ENCODE measurements at places on chromosomes 5 and 9.

DNA sequence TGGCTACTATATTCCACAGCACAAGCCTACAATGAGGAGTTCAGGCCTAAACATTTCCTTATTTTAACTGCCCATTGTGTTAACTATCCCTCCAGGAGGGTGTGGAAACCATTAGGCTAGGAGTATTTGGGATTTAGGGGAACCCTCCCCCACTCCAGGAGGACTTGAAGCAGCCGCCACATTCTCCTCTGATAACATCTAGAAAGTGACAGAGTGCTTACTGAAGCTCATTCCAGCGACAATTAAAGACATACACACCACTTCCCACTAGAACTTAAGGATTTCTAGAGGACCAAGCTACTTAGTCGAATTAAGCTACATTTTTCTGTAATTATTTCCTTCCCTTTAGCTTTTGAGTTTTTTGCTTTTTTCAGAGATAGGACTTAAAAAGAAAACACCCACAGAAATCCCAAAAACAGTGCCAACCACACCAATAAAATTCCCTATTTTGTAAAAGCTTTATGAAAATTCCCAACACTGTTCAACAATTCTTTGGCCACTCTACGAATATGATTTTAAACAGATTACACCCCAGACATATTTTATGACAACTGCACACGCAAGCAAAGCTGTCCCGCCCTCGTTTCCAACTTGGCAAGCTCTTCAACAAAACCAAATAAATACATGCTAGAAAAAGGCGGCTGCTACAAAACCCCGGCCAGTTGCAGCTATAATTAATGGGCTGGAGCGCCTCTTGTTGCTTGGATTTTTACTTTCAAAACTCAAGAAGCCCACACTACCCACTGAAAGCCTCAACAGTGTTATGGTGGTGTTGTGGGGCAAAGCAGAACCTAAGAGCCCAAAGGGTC lies 4.5 kb downstream of the ROR2 start:
- peak; percentile 50 for DNase-seq

GRCh38 chr5:95957561-95958203 lies 4.0 kb downstream of the ELL2 start:
- no peak for DNase-seq

DNA sequence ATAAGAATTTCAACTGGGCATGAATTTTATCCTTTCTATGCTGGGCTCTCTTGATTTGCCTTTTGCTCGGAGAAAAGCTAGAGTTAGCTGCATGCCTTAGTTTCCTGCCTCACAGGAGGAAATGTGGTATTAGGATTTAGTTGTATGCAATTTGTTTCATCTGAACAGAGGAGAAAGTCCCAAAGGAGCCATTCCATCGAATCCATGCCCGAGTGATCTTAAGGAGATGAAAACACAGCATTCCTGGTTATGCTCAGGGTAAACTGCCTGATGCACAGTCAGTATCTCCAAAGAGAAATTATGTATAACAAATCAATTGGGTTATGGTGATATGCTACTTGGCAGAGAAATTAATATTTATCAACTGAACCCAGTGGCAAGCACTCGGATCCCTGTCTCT lies 51.1 kb downstream of the TTC1 start:
- no peak for DNase-seq

DNA sequence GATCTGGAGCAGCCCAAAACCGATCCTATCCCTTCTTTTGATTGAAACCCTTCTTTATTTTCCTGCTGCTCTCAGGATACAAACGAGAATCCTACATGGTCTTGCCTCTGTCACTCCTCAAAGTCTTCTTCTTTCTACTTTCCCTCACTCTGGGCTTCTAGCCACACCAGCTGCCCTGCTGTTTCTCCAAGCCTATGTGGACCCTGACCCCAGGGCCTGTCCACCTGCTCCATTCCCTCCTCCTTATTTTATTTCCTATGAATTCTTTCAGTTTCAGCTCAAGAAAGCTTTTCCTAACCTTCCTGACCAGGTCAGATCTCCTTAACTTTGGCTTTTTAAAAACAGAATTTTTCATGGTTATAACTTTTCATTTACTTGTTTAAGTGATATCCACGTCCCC lies 141.0 kb downstream of the ARHGAP26 start:
- DNase-seq: no peak

GRCh38 chr9:86767373-86767772 lies 179.9 kb downstream of the GAS1 start:
- DNase-seq: no peak

GRCh38 chr5:9361835-9362234 lies 184.0 kb downstream of the SEMA5A start:
- DNase-seq: peak; percentile 33

GRCh38 chr5:10654566-10654965 lies 90.7 kb downstream of the ANKRD33B start:
- no peak for DNase-seq

DNA sequence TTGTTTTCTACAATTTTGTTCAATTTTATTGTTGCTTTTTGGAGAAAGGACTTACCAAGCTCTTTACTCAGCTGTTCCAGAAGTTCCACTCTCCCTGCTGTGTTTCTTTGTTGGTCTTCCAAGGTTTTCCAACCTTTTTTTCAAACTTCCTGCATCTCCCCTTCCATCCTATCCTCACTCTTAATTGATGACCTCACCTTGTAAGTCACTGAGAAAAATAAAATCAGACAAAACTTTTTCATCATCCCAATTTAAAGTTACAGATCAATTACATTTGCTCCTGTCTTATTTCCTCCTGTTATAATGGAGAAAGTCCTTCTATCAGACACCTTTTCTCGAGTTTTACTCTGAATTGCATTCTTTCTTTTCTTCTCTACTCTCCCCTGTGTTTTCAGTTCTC lies 121.1 kb downstream of the DMXL1 start:
- DNase-seq: no peak

- DNase-seq: no peak
Measured at GRCh38 chr9:129336130-129336528, 158.1 kb upstream of the IER5L start.

DNA sequence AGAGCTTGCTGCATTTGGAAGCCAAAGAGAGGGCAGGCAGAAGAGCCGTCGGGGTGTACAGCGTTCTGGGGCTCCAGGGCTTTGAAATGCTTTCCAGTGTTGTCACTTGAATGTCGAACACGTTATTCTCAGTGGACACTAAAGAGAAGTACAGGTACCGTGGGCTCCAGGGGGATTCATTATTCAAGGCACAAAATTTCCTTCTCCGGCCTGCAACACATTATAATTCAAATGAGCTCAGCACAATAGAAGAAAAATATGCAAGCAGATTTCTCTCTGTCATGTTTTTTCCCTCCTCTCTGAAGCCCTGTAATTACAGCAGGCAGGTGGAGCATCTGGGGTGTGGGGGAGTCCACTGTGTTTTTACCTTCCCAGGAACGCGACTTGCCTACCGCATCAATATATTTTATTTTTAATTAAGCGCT lies 293.1 kb downstream of the ZSWIM6 start:
- DNase-seq: no peak

DNA sequence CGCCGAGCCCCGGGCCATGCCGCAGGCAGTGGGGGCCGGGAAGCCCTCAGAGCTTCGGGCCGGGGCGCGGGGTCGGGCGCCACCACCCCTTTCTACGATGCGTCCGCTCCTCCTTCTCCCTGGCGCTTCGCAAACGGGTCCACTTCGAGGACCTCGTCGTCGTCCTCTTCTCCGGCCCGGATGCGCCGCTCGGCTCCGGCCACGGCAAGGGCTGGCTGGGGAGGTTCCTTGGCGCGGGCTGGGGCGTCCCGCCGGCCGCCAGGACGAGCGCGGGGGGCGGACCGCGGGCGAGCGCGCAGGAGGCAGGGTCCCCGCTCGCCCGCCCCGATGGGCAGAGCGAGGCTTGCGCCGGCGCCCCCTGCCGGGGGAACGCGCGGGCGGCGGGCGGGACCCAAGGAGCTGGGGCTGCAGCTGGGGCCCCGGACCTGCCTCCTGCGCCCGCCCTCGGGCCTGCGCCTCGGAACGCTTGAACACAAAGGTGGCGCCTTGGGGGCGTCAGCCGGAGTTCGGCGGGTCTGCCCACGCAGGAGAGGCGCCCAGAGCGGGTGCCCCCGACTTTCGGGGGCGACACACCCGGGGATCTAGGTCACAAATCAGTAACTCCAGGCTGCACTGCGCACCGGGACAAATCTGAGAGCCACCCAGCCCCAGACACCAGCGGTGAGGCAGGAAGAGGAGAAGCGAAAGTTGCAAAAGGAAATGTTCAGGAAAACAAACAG lies at the start of gene ROR2:
TSS of gene ROR2 (minus strand) at position 283 of the 719 bp plus-strand sequence.
- DNase-seq: no peak

DNA sequence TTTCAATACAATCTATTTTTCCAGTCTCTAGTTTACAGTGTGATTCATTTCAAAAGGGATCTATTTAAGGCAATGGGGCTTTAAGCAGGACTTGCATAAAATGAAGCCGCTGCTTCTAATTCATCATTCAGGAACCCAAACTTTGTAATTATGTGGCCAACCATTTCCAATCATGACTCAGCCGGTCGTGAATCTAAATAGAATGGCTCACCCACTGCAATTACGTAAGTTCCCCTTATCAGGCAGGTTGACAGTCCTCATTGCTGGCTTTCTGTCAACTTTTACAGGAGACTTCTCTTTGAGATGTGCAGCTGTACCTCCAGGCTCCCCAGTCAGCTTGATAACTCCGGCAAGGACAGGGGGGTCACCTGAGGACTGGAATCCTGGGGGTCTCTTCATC lies 152.8 kb upstream of the DAP start:
- DNase-seq: no peak

DNA sequence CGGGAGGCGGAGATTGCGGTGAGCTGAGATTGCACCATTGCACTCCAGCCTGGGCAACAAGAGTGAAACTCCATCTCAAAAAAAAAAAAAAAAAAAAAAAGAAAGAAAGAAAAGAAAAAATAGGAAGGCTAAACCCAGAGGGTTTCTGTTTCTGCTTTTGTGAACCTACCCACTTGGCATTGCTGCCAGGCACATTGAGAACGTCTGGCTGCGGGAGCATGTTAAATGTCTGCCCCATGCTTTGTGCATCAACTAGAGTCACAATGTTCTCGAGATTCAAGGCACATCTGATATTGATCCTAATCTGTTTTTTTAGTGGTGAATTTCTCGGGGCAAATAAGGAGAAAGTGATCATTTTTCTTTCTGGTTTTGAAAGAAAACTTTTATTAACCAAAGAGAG lies 2.8 kb downstream of the SLC25A25 start:
- DNase-seq: no peak

DNA sequence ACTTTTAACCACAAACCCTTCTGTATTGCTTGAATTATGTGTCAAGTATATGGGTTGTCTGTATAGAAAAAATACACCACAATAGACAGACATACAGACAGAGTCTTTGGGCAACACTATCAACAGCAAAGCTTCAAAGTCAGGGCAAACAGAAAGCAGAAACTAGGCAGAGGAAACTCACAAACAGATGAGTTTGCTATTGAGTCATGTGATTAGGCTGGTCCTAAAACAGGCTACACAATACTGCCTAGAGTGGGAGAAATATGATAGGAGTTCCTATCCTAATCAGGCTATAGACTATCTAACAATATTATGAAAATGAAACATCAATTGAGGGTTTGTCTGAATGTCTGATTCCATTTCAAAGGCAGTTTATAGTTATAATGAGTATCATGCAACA lies 156.4 kb downstream of the EDIL3 start:
- no peak for DNase-seq

DNA sequence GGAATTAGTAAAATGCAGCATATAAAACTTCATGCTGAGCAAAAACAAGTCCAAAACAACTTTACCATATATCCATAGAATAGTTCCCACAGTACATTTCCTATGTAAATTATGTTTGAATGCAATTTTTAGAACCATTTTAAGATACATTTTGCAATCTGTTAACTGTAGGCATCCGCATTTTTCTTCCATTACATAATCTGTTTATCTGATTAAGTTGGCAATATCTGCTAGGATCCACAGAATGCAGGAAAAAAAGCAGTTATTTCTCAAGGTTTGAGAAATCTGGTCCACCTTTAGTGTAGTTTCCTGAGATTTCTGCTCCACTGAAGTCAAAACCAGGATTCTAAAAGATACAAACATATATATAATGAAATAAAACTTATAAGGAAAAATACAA lies 6.2 kb downstream of the NUDCD2 start:
- DNase-seq: no peak

GRCh38 chr5:88515881-88516819 lies 247.5 kb upstream of the TMEM161B start:
- DNase-seq: peak; percentile 38

DNA sequence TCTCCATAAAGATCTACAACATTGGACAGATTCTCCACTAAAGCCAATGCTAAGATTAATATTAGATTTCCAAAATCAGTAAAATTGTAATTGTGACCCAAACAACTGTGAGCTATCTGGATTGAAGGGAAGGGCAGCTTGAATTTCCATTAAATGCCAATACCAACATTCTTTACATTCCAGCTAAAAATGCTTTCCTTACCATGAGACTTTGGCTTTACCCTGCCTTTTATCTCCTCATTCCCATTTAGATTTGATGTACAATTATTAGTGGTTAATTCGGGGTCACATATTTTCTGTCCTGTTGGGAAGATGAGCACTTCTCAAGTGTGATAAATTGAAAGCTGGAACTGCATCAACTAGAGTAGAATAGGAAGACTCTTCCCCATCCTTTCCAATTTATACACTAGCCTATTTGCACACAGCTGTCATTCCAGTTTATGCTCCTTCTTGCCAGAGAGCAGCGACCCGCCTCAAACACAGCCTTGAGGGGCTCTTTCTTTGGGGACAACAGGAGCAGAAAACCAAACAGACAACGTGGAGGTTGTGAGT lies 33.1 kb upstream of the MYOT start:
- no peak for DNase-seq

DNA sequence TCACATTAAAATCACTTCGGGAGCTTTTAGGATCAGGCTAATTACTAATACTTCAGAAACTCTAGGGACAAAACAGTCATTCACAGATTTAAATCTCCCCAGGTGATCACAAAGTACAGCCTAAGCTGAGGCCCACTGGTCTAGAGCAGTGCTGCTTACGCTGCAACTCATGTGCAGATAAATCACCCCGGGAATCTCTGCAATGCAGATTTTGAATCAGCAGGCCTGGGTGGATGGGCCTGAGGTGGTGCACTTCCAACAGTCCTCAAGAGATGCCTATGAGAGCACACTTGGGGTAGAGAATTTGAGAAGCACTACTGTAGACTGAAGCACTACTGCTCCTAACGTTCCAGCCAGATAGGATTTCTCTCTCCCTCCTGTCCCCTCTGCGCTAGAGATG lies 28.4 kb downstream of the CSF1R start:
- no peak for DNase-seq

- no peak for DNase-seq
Measured at GRCh38 chr5:164383662-164384061, 878.2 kb downstream of the MAT2B start.

- DNase-seq: no peak
Measured at GRCh38 chr5:5592541-5592940, 170.1 kb downstream of the ICE1 start.

GRCh38 chr5:123610209-123610608 lies 98.2 kb downstream of the CSNK1G3 start:
- no peak for DNase-seq

DNA sequence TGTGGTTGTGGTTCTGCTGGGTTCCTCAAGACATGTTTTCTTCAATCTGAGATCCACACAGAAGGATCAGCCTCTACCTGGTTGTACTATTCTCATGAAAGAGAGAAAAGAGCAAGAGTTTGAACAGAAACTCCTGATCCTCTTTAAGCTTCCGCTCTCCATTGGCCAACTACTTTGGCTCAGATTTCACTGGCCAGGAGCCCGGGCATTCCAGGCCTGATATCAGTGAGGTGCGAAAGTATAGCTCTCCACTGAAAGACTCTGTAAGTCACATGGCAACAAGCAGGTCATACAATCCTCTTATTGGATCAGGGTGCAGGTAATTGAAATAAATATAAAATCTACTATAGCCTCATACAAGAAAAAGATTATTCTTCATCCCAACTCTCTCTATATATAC lies 920.5 kb downstream of the TLE4 start:
- DNase-seq: peak; percentile 53

GRCh38 chr5:168006456-168007130 lies 284.9 kb upstream of the WWC1 start:
- DNase-seq: no peak

Measured in LNCaP clone FGC (cell line).